Activated T-cell treated with anti-CD3 and anti-CD28 coated beads, Interleukin-2, amount 50 U/mL, for 72 hours (primary cell): ENCODE measurements at places on chromosomes 16 and 17.
A peak's percentile ranks its signal among the peaks of the same experiment; 100 is the strongest.

DNA sequence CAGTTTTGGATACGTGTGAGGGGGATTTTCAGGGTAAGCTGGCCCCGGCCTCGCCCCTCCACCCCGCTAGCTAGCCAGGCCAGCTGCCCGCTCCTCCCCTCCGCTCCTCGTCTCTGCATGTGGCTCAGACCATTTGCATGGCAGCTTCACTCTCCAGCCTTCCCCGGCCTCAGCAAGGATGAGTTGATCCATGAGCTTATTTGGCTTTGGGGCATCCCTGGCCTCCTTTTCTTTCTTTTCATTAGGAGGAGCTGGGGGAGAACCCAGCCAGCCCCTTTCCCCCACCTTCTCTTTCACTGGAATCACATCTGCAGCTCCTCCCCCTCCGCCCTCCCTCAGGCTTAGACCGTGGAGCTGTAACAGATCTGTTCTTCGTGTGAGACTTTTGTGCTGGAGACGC is 30.7 kb downstream of the ELAC2 start:
- DNase-seq = no peak

DNA sequence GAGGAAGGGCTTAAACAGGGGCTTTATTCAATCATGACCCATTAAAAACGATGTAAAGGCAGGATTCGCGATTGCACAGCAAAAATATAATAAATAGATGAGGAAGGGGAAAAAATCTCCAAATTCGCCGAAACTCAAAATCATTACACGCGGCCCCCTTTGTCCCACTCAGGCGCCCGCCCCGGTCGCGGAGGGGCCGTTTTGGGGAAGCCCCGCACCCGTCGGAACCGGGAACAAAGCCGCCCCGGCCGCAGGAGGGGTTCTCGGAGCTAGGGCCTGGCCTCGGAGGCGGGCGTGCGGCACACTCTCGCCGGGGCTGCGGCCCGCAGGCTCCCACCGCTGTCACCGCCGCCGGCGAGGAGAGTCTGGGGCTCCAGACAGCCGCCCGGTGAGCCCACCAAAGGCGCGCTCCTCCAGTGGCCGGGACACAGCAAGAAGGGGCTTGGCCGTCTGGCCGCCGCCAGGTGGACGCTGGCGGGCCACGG is 521 bp downstream of the C16orf87 start:
- DNase-seq = peak; percentile 50

DNA sequence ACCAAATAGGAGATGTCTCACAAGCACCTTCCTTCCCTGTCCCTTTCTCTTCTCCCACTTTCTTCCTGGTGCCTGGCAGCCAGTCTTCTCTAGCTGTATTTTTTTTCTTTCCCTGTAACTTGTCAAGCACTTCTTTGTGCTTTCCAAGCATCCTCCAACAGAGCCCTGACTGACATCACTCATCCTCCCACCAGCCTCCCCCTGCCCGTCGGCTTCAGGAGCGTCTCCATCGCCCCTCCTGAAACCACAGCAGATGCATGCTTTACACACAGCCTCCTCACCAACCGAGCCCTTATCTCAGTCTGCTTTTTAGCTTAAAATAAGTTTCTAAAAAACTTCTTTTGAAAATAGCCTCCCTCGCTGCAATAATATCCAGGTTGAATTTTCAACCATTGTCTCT is 268.7 kb upstream of the CDH5 start:
- no peak for DNase-seq

DNA sequence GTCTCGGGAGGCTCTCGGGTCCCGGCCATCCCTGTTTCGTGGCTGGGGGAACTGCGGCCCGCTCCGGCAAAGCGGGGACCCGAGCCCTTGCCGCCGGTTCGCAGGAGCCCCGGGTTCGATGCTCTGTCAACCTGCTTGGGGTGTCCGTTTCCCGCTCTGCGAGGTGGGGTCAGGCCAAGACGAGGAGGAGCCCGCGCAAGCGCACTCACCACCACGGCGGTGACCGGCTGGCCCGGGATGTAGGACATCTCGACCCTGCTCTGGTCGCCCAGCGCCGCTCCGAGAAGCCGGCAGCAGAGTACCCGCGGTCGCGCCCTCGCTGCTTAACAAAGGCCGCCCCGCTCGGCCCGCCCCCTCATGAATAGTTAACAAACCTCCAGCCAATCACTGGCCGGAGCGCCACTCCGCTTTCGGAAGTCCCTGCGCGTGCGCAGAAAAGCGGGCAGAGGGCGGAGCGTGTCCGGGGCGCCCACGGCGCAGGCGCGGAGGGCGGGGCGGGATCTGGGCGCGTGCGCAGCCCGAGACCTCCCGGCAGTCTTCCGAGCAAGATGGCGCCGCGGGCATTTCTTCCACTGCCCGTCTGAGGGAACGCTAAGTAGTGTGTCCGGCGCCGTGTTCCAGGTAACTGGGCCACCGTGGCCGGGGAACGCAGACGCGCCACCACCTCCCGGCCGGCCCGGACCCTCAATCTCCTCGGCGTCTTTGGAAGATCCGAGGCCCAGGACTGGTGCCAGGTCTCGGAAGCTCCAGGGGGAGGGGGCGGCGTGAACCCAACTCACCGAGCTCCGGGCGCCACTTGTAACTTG is at the start of the genes EMC6 and TAX1BP3:
Gene EMC6, plus strand, starts transcription at position 534 of the 806 bp plus-strand sequence. CDS start 335 bp downstream, outside the sequence.
Gene TAX1BP3, minus strand, starts transcription at position 300 of the 806 bp plus-strand sequence. Its CDS starts 52 bp downstream, at position 248.
- peak; percentile 100 for DNase-seq

GRCh38 chr17:62064791-62065563 is at the start of gene MED13:
TSS of gene MED13 (minus strand) at chr17:62065278. CDS start at chr17:62065205, 73 bp downstream.
- peak; percentile 70 for DNase-seq

DNA sequence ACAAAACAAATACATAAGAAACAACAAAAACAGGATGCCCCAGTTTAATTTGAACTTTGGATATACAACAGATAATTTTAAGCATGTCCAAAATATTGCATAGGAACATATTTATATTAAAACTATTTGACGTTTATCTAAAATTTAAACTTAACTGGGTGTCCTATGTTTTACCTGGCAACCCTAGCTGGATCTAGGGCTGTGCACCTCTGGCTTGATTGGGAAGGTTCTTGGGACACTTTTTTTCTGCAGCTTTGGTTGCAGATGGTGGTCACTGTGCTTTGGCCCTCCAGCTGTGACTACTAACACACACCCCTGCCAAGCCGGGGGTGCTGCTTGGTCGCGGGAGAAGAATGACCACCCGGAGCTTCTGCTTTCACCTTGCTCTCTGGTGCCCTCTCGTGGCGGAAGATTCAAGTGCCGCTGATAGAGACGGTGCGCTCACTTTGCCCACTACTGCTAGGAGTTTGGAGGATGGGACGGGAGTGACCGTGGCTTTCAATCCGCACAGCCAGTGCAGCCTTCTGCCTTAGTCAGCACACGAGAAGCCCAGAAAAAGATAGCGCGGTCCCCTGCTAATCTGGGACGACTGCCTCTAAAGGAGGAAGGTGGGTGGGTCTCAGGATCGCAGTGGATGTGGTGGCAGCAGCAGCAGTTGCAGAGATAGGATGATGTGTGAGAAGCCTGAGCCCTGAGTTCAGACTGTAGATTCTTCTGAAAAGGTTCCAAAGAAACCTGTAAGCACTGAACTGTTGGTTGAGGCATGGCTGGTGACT is 6.7 kb downstream of the SPACA3 start:
- peak; percentile 77 for DNase-seq

- no peak for DNase-seq
These were observed 7.3 kb upstream of the CPHXL start for GRCh38 chr16:75733305-75734211.

- DNase-seq = peak; percentile 60
These were observed 16.7 kb downstream of the CDK5R1 start for GRCh38 chr17:32503251-32504165.

DNA sequence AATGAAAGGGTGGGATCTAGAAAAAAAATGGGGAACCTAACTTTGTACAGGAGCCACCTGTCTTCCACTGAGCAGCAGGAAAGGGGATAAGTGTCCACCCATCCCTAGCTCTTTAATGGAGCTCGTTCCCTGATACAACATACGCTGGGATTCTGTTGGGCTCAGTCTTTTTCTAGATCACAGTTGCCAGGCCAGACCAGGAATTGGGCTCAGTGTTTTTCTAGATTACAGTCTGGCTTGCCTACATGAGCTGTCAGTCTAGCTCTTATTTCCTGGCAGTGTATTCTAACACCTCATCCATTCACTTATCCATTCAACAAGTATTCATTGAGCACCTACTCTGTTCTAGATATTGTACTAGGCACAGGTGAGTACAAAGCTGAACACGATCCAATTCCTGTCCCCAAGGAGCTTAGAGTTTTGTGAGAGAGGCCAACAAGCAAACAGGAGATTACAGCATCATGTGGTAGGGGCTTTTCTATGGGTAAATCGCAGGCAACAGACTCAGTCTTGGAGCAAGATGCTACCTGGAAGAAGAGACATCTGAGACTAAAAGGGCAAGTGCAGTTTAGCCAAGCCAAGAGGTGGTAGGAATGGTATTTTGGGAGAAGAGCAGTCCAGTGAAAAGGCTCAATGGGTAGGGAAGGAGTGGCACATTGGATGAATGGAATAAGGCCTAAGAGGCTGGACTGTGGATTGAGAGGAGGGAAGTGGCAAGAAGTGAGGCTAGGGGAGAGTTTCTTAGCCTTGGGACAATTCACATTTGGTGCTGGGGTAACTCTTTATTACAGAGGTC is 138.0 kb upstream of the HS3ST2 start:
- no peak for DNase-seq

DNA sequence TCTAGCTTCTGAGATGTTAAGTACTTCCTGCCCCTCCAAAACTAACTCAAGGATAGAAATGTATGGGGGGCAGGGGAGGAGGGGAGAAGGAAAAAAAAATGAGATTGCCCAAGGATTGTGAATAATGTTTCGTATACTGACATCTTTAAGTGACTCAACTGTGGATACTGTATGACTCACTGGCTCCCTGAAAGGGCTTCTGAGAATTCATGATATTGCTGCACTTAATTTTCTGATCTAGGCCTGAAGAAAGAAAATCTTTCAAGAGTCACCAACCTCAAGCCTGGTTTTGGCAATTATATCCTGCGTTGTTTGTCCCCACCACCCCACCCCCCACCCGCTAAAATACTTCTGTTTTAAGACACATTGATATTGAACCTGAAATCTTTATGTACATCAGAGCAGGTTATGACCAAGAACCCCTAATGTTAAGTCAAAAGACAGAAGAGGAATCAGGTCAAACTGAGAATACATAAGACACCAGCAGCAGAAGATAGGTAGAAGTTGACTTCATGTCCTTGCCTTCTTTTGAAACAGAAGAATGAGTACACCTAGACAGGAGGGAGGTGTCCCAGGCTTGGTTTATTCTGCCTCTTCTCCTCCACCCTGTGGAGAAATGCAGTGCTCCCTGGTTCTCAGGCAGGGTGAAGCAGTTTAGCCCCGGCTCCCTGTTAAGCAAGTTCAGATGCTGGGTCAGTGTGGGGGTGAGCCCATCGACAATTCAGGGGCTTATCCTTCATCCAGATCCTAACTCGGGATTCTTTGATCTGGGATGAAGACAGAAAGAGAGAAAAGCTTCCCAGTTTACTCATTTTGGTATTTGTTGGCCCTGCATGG is 3.3 kb upstream of the FBXL20 start:
- DNase-seq = peak; percentile 49

GRCh38 chr17:77634710-77635109 is 323.8 kb upstream of the TNRC6C start:
- DNase-seq = peak; percentile 77

DNA sequence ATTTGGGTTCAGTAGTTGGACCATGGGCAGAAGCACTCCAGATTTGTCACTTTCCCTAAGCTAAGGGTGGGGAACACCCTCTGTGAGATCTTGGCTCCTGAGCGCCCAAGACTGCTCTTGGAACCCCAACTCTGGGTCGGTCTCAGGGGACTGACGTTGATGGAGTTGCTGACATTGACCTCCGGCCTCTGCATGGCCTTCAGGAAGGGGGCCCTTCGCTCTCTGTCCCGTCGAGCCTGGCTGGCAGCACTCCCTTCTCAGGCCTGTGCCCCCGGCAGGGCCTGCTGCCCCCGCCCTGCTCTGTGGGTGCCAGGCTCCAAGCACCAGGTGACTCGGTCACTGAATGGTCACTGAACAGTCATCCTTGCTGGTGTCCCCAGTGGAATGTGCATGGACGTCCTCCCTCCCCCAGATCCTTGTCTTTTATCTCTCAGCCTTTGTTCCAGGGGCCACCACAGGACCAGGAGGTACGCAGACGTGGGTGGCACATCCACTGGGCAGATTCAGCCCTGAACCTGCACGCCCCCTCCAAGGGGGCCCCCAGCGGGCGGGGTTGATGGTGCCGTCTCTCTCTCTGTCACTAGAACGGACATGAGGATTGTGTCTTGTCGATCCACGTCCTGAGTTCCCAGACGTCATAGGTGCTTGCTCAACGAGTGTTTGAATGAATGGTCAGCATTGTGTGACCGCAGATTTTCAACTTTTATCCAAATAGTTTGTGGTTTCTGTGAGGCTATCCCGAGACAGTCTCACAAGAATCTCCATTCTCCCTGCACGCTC is 314.5 kb downstream of the SEC14L1 start:
- DNase-seq = peak; percentile 59

DNA sequence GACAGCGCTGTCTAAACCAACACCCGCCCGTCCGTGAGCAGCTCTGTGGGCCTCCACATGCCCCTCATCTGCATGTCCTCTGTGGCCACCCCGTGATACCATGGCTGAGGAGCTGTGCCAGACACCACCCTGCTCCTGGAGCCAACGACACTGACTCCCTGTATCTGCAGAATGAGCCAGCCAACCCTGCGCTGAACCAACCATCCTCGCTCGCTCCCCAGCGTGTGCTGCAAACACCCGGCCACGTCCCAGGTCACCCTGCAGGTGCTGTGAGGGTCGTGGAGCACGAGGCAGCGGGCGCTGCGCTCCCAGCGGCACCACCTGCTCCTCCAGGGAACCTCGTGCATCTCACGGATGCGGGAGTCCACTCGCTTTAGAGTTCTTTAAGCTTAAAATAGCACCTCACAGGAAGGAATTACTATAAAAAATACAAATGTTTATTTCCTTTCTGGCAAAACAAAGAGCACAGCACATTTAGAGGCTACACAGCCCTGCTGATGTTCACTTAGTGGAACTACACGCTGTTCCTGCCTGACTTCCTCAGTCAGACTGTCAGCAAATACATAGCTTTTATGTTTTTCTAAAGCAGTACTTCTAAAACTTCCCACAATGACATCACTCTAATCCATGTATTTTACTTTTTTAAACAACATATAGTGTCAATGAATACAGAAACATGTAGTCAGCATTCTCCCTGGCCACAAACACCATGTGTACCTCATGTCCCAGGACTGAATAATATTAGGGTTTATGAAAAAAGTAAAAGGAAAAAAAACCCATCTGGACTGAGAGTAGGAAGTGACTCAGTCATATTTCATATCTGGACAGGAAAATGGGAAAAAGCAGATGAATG is 43.5 kb downstream of the MAP1LC3B start:
- DNase-seq = no peak

- DNase-seq = no peak
These were observed 48.0 kb upstream of the RBFOX3 start for GRCh38 chr17:79658811-79659207.
